Caudate nucleus (tissue), 63 donors: ENCODE measurements at places on chromosomes 12 and 14.

GRCh38 chr12:97659117-97659880, 196.7 kb downstream of the RMST start:
- DNase-seq = no peak

DNA sequence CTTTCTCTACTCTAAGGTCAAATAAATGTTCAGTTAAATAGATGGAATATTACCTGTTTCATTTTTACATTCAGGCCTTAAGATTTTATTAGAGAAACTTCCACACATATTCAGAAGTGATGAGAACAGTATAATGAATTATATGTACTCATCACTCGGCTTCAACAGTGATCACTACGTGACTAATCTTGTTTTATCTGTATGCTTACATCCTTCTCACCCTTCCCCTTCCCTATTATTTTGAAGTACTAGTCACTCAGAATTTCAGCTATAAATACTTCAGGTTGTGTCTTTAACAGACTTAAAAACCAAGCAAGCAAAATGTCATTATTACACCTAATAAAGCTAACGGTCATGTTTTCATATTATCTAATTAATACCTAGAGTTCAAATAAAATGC, 34.9 kb downstream of the ETV6 start:
- no peak for DNase-seq

DNA sequence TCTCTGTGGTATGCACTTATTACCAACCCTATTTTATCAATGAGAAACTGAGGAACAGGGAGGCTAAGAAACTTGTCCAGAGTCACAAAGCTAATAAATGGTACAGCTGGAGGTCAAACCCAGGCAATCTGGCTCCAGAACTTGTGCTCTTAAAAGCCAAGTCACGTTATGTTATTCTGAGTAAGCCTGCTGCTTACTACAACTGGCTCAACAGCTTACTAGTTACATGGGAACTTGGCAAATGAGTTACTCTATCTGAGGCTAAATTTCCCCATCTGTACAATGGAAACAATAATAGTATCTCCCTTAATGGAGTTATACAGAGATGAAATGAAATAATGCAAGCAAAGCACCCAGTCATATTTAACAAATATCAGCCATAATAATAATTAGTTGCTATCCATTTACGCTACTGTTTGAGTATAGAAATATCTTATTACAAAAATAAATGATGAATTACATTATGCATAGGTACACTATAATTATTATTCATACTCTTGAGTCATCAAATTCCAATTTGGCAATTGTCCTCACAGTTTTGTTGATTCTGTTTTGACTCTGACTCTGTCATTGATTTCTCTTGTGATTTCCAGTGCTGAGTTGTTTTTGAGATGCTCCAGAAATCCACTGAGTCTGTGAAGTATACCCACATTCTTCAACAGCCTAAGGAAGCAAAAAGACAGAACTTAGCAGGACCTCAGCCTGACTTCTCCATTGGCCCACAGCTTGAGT, 112.2 kb downstream of the TBX5 start:
- DNase-seq = no peak

DNA sequence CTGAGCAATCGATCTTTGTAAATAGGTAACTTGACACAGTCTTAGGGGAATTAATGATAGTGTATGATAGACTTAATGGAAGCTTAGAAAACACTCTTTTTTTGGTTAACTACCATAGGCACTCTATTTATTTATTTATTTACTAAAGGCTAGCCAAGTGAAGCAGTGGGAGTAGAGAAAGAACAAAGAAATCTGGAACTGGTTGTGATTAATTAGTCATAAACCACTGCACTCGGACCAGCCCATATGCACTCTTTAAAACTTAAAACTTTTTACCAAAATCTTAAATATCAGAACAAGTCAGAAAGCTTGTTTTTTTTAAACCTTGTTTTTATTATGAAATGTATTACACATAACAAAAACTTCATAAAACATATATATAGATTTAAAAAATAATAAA, 49.5 kb upstream of the SRP54 start:
- no peak for DNase-seq

- DNase-seq = no peak
Observed at GRCh38 chr12:106647793-106648514, 65.2 kb downstream of the RFX4 start.

- no peak for DNase-seq
Observed at GRCh38 chr14:101844219-101844618, 82.7 kb downstream of the PPP2R5C start.

DNA sequence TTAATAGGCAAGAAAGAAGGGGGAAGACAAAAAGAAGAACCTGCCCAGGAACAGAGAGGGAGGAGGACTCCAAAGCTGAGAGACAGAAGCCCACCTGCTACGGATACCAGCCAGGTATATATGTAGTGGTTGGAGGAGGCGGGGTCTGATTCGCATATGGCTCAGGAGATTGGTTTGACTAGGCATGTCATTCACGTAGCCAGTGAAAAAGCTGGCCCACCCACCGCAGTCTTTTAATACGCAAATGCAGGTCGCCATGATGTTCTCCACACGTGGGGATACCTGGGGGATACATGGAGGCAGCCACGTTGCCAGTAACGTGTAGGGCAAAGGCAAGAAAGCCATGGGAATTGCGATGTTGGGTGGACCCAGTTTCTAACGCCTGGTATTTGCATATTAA, 73.2 kb downstream of the NTS start:
- no peak for DNase-seq

DNA sequence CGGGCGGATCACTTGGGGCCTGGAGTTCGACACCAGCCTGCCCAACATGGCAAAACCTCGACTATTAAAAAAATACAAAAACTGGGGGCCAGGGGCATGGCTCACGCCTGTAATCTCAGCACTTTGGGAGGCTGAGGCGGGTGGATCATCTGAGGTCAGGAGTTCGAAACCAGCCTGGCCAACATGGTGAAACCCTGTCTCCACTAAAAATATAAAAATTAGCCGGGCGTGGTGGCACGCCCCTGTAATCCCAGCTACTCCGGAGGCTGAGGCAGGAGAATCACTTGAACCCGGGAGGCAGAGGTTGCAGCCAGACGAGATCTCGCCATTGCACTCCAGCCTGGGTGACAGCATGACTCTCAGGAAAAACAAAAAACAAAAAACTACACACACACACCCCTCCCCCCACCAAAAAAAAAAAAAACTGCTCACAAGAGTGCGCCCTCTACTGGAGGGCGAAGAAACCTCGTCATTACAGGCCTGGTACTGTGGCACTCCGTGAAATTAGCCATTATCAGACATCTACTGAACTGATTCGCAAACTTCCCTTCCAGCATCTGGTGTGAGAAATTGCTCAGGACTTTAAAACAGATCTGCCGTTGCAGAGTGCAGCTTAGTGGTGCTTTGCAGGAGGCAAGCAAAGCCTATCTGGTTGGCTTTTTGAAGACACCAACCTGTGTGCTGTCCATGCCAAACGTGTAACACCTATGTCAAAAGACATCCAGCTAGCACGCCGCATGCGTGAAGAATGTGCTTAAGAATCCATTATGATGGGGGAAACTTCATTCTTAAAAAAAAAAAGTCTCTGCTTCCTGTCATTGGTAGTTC, 7.7 kb downstream of the PPP1R3E start:
- DNase-seq = peak; percentile 40

GRCh38 chr12:32419520-32419960, 20.2 kb downstream of the FGD4 start:
- DNase-seq = no peak

DNA sequence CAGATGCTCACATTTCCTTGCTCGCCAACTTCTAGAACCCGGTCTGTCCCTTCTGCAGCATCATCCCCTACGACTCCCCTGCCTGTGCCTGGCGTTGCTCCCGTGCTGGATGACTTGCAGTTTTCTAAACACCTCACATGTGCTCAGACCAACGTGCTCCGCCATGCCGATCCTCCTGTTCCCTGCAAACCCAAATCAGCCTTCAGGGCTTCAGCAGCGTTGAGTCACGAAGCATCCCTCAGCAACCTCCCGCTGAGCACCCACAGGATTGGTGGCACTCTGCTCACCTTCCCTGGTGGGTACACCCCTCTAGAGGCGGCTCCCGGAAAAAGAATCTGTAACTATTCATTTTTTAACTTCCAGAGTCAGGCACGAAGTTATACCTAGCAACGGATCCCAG, 2.8 kb upstream of the PIWIL1 start:
- no peak for DNase-seq

GRCh38 chr14:54420478-54421142, 20.6 kb downstream of the CNIH1 start:
- DNase-seq = no peak

- DNase-seq = no peak
Observed at GRCh38 chr12:124093297-124093696, 120.3 kb downstream of the ZNF664 start.

DNA sequence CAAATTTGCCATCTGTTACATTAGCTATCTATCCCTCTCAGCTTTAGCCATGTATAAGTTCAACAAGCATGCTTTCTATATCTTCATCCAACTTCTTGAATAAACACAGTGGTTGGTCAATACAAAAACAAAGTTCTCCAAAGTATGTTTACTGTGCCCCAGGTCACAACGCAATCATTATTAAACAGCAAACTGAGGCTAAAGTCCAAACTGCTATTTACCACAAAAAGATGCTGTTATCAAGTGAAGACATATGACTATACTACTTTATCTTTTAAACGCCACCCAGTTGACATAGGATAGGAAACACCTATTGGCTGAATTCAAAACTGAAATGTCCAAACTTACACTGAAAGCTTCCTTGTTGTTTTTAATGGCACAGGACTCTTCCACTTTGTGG, 11.7 kb downstream of the ZCCHC8 start:
- no peak for DNase-seq

DNA sequence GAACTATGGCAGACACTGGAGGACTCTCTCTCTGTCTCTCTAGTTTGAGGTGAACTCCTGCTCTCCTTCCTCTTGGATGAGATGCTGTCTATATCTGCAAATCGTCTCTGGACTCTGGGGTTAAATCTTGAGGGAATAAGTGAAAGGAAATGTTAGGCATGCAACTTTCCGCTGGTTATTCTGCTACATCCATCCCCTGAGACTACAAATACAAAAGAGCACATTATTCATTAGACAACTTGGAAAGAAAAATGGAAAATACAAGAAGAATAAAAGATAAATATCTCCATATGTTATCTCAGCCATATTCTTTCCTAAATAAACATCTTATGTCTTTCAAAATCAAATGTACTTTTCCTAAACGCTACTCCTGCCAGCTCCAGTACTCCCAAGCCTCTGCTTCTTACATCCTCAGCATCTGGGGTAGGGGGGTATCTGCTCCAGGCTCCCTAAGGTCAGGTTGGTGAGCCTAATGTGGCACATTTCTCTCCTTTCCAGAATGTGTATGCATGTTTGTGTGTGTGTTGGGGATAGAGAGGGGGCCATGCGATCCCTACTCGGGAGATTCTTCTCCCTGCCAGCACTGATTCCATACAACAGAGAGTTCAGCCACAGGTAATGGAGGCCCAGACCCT, 102.9 kb upstream of the FSCB start:
- no peak for DNase-seq

DNA sequence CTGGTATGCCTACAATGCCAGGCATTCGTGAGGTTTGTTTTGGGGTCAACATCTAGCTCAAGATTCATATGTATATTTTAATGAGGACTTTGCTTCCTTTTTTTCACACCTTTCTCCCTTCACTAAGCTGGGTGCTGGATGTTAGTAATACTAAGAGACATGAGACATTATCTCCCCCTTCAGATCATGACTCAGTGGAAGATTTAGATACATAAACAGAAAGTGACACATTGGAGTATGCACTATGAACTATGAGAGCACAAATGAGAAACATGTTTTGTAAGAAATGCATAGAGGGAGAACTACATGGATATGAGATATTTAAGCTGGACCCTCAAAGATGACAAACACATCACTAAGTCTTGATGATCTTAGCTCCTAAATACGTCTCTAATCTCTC, 286.3 kb downstream of the RPAP3 start:
- DNase-seq = no peak

DNA sequence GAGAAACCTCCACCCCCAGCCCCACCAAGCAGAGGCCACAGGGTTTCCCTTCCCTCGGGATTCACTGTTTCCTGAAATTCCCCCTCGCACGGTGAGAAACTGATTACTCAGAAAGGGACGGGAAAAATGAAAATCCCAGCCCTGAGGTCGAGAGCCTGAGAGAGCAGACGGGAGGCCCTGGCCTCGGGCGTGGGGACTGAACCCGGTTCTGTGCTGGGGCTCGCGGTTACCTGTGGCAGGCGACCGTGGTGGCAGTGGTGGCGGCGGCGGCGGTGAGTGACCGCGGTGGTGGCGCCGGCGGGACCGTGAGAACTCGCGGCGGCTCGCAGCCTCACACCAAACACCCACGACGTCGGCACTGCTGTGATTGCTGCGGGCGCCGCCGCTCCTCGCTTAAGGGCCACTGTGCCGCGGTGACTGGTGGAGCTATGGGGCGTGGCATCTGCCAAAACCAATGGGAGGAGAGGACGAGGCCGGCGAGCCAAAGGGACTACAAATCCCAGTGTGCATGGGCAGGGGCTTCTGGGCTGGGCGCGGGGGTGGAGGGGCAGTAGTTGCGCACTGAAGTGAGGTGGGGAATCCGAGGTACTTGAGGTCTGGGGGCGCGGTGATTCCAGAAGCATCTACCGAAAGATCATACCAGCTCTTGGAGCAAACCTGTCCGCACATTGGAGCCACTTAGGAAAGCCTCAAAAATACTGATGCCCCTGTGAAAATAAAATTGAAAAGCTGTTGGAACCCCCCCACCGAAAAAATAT, at the start of gene LGMN:
TSS of gene LGMN (minus strand) at position 369 of the 758 bp plus-strand sequence. CDS start 15,841 bp downstream, outside the sequence.
- DNase-seq = peak; percentile 91

DNA sequence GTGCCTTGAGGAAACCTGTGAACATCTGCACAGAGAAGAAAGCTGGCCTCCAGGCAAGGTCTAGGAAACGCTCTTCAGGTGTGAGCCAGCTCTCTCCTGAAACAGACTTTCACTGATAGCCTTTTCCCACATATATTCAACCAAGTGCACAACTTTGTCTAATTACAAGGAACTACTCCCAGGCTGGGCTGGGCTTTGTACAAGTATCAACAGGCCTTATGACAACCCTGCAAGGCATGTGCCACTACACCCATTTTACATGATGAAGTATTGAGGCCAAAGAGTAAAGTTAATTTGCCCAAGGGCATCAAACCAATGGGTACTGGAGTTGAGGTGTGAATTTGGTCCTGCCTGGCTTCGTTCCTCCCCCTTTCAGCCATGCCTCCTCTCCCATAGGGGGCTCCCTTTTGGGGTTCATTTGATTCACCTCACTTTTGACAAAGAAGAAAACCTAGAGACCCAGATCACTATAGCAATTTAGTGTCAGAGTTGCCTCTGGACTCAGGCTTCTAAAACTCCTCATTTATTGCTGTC, 2.1 kb downstream of the CSRP2 start:
- DNase-seq = no peak

- no peak for DNase-seq
Observed at GRCh38 chr14:22106700-22107697, 433.4 kb upstream of the OR4E1 start.
